ENCODE measurements at places on chromosomes 1 and 21.

- DNase-seq: no peak
Observed at GRCh38 chr1:6245869-6246496, 2.0 kb downstream of the HES3 start.

GRCh38 chr1:84810343-84810742, 82.7 kb downstream of the LPAR3 start:
- no peak for DNase-seq

DNA sequence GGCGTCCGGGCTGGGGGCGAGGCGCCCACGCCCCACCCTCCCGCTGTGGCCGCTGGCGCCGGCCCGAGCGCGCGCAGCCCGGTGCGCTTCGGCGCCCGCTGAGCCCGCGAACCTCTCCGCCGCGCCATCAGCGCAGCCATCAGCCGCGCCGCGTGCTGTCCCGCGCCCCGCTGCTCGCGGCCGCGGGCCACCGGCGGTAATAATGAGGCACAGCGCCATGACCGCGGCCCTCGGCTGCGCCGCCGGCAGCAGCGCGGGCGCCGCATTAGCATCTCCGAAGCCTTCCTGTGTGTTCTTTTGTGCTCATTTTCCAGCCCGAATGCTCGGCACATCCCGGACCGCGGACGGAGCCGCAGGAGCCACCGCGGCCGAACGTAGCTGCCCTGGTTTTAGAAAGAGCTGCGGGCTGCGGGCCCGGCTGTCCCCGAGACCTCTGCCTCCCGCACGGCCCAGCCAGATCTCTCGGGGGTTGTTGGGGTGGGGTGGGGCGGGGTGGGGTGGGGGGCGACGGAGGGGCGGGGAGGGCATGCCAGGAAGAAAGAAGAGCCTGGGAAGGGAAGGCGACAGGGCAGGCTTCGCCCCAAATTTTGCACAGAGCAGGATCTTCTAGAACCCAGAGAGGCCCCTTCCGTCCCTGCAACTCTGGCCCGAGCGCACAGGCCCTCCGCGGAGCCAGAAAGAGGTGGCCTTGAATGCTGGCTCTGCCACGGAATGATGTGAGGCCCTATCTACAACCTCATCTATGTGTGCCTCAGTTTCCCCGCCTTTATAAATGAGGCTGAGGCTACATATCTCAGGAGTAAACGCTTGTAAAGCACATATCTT, 55.3 kb downstream of the RRAGC start:
- DNase-seq: no peak

DNA sequence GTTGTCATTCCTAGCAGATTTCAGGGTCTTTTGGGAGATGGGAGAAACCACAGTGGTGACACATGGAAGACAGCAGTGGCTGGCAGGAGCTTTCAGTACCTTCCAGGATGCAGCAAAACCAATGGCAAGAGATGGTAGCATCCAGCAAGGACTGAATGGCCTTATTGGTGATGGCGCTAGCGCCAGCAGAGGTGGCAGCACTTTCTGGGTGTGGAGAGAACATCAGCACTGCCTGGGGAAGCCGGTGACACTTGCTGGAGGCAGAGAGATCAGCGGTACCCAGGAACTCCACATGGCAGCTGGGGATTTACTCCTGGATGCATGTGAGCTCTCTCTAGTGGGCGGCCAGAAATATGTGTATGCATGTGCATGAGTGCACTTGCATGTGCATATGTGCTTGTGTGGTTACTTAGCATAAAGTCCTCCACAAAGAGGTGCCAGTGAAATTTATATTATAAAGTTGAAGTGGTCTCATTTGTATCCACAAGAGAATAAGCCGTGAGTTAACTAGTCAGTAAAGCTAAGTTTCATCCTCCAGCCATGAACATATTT, 364.7 kb downstream of the LMX1A start:
- no peak for DNase-seq

GRCh38 chr1:6389971-6390370, 3.6 kb downstream of the ACOT7 start:
- DNase-seq: no peak

GRCh38 chr1:54519709-54520108, 28.3 kb upstream of the ACOT11 start:
- no peak for DNase-seq

DNA sequence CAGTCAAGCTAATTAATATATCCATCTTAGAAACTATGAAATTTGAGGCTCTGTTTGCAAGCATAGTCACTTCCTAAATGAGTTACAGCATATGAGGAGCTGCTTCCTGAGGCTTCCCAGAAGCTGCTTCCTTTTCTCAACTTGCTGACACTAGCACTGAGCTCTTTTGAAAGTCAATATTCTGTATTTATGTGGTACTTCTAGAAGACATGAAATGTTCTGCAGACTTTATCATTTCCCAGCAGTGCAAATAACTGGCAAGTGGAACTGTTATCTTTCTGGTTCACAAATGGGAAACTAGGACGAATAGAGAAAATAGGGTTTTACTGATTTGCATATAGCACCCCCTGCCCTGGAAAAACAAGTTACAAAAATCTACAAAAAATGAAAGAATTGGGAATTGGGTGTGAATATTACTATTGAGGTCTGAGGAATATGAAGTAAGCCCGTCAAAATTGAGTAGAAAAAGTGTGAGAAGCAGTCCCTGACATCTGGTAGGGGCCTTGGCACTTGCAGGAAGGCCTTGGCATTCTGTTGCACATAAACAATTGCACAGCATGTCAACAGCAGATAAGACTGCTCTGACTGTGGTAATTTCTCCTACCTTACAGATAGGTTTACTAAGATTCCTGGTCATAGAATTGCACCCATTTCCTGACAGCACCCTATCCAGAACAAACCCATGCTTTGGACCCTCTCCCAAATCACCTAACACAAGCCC, 7.1 kb downstream of the GIPC2 start:
- DNase-seq: no peak

DNA sequence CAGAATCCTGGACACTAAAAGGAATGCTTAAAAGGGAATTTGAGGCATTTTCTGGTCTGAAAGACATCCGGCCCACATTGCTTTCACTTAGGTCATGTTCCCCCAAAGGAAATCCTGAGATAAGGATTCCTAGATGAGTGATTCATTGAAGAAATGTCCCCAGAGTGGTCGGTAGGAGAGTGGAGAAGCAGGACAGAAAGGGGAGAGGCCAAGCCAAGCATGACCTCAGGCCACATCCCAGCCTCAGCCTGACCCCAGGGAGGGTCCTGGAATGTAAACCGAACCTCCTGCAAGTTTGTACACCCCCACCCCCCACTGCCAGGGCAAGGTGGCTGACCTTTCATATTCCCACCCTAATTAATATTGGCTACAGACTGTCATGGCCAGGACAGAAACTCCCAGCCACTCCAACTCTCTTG, 16.6 kb downstream of the HIVEP3 start:
- DNase-seq: no peak

DNA sequence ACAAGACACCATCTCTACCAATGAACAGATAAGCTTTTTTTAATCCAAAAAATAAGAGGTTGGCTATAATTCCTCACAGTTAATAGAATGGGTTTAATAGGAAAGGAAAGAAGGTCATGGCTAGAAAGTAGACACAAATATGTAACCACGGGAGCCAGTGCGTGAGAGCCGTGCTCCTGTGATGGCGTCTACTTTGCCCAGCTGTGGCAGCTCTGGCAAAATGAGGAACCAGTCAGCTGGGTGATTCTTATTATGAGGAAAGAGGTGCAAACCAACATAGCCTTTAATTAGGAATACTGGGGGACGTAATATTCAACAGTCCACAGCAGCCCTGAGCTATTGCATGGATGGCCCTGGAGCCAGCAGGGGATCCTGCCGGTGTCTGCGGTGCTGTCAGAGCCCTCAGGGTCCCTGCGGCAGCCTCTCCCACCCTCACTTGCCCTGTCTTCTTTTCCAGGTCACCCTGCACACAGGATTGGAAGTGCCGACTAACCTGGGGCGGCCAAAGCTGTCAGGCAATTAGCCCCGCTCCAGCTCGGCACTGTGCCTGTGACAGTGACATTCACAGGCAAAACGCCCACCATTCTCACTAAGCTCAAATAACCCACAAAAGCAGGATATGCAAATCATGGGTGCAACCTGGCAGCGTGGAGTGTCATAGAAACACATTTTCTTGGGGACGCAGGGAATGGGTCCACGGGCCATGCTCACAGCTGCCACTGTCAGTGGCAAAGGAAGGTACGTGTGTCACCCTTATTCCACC, 25.9 kb upstream of the GNPAT start:
- no peak for DNase-seq

DNA sequence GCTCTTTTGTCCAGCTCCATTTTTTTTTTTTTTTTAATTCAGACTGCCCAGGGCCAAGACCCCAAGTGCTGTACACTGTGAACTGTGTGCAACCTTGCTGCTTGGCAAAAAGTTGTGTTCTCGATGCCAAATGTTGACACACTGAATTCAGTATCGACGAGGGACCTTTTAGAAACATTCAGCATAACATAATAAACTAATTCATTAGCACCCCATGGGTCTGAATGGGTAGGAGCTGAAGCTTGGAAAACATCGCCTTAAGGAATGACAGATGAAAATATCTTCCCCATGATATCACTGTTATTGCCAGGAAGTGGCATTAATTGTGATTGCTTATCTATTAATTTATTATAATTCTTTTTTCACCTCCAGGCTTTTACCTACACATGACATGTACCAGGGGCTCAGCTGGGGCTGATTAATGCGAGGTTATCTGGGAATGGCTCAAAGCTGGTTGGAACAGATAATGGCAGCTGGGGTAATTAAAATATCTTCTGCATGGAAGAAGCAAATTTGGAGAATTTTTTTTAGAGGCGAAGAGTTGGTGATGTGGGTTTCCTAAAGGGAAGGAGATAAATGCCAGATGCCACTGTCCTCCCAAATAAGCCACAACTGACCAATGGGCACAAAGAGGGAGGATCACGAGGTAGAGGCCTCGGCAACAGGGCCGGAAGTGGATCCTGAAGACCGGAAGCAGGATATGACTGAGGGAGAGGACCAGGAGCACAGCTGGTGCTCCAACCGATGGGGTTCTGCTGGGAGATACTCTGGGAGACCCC, 169.3 kb downstream of the GRIK3 start:
- DNase-seq: no peak

DNA sequence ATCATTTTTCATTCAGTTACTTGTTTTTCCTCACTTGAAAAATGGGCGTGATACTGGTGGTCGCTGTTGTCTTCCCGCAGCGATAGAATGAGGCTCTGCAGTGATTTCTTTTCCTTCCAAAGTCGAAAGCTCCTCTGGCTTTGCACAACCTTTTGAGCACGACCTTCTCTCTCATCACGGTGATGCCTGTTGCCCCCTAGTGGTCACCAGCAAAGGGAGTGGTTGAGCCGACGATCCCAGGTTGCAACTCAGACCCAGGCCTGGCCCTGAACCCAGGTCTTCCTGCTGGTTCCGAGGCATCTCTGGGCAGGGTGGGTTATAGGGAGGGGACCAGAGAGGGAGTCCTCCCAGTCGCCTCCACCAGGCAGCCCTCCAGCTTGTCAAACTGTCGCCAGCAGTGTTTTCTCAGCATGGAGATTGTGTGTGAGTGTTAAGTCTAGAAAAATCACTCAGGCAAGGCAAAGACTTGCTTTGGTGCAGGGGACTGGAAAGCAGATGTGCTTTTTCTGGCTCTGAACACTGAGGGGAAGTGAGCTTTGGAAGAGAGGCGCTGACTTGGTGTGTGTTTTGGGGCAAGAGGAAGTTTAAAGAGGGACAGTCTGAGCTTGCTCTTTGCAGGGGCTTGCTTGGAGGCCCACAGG, 285.3 kb downstream of the CAMTA1 start:
- DNase-seq: no peak

DNA sequence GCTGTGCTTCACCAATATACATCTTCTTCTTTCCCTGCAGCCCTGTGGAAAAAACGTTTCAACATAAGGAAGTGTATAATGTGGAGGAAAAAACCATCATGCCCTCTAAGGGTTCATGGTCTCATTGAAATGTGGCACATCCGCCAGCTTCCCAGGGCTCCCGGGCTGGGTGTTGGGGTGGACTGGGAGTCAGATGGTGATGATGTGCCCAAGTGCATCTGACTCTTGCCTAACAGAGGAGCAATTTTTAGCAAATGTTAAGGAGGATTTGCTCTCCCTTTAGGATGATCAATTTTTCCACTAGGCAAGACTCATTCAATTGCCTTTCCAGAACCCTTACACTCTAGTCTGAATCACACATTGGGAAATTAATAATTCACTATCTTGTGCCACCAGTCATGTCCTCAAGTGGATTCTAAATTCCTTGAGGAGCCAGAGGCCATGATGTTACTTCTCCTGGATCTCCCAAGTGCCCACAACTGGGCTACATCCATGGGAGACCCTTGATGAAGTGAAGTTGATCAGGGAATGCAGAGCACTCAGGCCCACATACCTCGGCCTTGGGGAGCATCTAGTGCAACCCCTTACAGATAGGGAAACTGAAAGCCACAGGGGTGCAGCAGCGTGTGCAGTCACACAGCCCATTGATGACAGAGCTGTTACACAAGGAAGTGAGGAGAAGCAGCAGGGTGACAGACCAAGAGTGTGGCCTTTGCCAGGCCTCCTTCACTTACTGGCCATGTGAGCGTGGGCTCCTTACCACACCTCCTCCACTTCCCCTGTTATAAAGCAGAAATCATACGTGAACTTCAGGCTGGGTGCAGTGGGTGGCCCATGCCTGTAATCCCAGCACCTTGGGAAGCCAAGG, 100.0 kb upstream of the SLC44A3 start:
- DNase-seq: no peak

DNA sequence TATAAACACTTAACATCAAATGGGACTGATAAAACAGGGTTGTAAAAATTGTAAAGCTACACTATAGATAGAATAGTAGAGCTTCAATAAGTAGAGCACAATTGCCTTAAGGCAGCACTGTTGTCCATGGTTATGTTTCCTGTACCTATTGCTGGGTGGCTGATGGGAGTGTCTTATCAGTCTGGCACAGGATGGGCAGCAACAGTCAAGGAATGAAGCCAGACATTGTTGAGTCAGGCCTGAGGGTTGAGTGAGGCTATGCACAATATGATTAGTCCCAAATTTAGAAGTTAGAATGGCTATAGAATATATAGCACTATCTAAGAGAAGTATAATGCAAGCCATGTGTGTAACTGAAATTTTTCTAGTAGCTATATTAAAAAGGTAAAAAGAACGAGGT, 25.0 kb upstream of the CD1D start:
- no peak for DNase-seq
